Thyroid gland (tissue), 4 donors: ENCODE measurements at places on chromosomes 2 and 18.

DNA sequence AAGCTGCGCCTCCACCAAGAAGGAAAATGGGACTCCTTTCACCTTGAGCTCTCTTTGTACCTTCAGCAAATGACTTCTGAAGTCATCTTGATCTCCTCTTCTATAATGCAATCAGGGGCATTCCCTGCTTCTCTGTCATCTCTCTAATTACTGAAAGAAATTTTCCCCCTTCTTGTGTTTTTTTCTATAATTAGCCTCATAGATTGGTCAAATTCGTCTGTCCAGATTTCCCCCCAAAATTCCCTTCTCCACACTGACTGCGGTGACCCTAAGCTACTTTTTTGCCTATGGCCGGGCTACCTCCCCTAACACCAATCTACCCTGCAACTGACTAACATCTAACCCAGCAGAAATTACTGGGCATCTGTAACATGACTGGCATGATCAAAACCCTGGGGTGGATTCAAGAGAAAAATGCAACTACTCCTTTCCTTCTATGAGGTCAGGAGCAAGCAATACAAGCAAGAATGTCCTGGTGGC lies 168.6 kb downstream of the BCL2 start:
- no peak overlapping the region for H3K27ac ChIP-seq
- no peak for DNase-seq
- H3K27me3 ChIP-seq: no peaks in the 10 kb centered on the region
- no peak overlapping the region for H3K4me3 ChIP-seq
- peaks cover 40% of the 10 kb centered on the region for H3K4me1 ChIP-seq
- H3K36me3 ChIP-seq: no peaks in the 10 kb centered on the region

GRCh38 chr2:239669899-239670460 lies 269.2 kb upstream of the HDAC4 start:
- H3K27ac ChIP-seq: no peak overlapping the region
- no peak for DNase-seq
- H3K36me3 ChIP-seq: no peaks in the 10 kb centered on the region
- H3K4me3 ChIP-seq: no peak overlapping the region

- no peaks in the 10 kb centered on the region for H3K27me3 ChIP-seq
- H3K4me1 ChIP-seq: peaks cover 30% of the 10 kb centered on the region
- no peak for DNase-seq
- no peak overlapping the region for H3K4me3 ChIP-seq
- peaks cover 21% of the 10 kb centered on the region for H3K36me3 ChIP-seq
- no peak overlapping the region for H3K27ac ChIP-seq
These were observed 4.4 kb downstream of the XRCC5 start for GRCh38 chr2:216113572-216113971.

DNA sequence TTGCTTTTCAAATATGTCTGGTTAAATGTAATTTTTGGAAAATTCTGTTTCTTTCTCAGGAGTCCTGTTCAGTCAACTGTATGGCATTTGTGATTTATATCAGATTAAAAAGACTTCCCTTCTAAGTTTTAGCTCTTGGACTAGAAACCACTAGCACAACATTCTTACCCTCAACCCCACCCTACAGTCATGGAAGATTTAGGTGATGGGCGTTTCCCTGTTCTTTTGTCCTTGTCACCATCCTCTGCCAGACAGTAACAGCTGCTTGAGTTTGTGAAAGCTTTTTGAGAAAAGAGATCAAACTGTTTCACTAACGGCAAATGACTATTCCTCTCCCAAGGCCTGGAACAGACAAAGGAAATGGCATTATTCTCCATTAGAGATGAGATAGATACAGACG lies 31.8 kb downstream of the SERPINB5 start:
- H3K36me3 ChIP-seq: no peaks in the 10 kb centered on the region
- no peak overlapping the region for H3K4me3 ChIP-seq
- no peaks in the 10 kb centered on the region for H3K4me1 ChIP-seq
- H3K27me3 ChIP-seq: no peaks in the 10 kb centered on the region
- no peak overlapping the region for H3K27ac ChIP-seq

DNA sequence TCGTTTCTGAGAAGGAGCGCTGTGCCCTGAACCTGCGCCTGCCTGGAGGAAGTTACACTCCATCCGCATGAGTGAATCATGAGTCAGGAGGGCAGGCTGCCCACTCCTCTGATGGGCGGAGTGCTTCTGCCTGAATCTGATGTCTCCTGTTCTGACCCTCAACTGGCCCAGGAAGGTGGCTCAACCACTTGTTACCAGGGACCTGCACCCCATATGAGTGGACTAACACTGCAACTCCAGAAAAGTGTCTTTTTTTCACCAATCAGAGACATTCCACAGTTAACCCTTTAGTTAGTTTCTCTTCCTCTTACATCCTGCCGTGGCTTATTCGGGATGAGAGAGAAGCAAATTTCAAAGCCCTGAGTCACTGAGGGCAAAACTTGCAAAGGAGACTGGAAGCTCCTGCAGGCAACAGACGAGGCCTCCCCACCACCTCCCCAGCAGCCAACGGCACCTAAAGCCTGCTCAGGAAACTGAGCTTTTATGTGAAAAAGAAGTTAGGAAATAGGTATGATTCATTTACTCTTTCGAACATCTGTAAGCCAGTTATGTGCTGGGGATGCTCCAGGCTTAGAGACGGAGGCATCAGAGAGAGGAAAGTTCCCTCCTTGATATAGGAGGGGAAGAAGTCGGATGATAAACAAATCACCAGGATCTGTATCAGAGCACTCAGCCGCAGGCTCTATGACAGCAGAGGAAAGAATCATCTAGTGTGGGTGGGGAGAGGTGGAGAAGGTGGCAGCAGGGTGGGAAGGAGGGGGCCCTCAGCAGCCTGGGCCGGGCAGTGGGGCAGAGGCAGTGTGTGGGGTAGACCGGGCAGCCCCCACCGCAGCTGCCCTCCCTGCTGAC lies 30.9 kb downstream of the MBP start:
- peaks cover 49% of the 10 kb centered on the region for H3K4me1 ChIP-seq
- peaks cover 9% of the 10 kb centered on the region for H3K36me3 ChIP-seq
- H3K27ac ChIP-seq: peak overlapping the region; percentile 16
- peak; percentile 70 for DNase-seq
